ENCODE measurements at places on chromosomes 5 and 9.

DNA sequence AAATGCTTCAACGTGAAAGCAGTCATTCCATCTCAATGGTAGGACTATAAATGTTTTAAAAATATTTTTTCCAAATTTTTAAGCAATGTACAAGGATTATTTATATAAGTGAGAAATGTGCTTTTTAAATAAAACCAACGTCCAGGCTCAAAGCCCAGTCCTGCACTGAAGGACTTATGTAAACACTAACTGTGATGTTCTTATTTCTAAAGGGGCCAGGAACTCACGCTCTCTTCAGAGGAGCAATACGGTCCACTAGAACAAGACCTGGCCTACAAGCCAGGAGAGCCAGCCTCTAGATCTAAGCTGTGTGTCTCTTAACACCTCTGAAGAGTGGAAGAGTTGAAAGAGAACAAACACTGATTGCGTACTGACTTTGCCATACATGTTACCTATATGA, 12.1 kb downstream of the TTLL11 start:
- DNase-seq: no peak

GRCh38 chr5:154575546-154576428, 97.8 kb upstream of the HAND1 start:
- DNase-seq: no peak

DNA sequence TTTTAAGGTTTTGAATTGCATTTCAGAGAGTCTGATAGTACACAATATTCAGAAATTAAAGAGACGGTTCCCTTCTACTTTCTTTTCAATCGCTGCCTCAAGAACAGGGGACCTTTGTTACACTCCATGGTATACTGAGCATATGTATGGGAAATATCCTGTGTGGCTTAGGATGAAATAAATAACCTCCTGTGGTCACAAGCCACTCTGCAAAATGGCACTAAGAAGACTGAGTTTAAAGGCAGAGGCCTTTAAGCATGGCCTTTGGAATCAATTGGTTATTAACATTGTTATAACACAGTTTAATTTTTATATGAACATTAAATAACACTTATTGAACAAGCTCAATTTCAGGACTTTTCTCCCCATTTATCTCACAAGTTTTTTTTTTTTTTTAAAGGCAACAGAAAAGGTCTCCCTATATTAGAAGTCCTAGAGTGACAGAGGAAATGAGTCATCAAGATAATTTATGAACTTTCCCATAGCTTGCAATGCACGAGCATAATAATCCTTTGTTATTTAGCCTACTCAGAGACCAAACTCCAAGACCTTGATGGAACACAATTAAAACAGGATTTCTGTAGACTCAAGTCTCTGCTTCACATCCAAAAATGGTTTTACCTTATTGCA, 341.9 kb downstream of the TMEM167A start:
- no peak for DNase-seq

GRCh38 chr9:87609486-87609885, 111.8 kb downstream of the DAPK1 start:
- no peak for DNase-seq

GRCh38 chr5:154801083-154801482, 45.9 kb downstream of the LARP1 start:
- no peak for DNase-seq
